GM13976 (cell line): ENCODE measurements at places on chromosomes 7 and 10.
A peak's percentile ranks its signal among the peaks of the same experiment; 100 is the strongest.

DNA sequence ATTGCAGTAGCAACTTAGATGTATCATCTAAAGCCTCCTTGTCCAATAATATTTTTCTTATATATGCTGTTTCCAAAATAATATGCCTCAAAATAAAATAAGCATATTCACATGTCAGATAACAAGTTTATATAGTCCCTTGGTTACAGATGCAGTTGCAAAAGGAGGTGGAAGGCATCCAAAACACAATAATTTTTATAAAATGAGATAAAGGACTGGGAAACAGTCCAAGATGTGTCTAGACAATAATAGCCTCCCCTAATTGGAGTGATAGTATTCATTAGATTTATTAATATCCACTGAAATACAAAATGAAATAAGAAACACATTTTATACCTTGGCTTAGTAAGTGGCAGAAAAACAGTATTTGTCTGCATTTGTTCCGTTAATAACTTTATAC, 30.3 kb downstream of the BCAP29 start:
- no peak for DNase-seq

GRCh38 chr7:20835111-20835750, 48.5 kb upstream of the SP8 start:
- no peak for DNase-seq

- no peak for DNase-seq
Measured at GRCh38 chr10:79053481-79054202, 15.1 kb upstream of the ZMIZ1 start.

DNA sequence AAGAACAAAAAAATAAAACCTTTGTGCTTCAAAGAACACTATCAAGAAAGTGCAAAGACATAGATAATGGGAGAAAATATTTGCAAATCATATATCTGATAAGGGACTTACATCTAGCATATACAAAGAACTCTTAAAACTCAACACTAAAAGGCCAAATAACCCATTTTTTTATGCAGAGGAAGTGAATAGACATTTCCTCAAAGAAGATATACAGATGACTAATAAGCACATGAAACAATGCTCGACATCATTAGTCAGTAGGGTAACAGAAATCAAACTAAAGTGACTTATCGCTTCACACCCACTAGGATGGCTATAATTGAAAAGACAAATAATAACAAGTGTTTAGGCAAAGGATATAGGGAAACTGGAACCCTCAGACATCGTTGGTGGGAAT, 78.0 kb downstream of the MALSU1 start:
- no peak for DNase-seq

DNA sequence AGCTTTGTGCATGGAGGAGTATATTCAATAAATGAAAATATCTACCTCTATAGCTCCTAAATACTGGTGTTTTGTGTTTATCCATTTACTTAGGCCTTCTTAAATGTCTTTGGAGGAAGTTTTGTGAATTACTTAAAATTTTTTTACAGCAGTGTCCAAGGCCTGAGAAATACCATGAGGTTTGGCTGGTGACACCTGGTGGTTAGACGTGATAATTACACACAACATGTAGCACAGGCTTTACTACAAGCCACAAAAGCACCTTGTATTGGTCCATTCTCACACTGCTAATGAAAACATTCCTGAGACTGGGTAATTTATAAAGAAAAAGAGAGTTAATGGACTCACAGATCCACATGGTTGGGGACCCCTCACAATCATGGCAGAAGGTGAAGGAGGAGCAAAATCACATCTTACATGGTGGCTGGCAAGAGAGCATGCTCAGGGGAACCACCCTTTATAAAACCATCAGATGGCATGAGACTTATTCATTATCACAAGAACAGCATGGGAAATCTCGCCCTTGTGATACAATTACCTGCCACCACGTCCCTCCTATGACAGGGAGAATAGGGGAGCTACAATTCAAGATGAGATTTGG, 20.6 kb downstream of the HYAL4 start:
- peak; percentile 20 for DNase-seq

GRCh38 chr10:59688921-59689351, 20.7 kb downstream of the SLC16A9 start:
- no peak for DNase-seq

GRCh38 chr7:141057788-141058187, 16.1 kb upstream of the TMEM178B start:
- no peak for DNase-seq

GRCh38 chr7:44273681-44274622, 51.4 kb downstream of the CAMK2B start:
- DNase-seq, result peak; percentile 81

- no peak for DNase-seq
Measured at GRCh38 chr7:148255333-148255732, 335.2 kb upstream of the C7orf33 start.

- no peak for DNase-seq
Measured at GRCh38 chr7:150989456-150989855, 1.4 kb upstream of the NOS3 start.

GRCh38 chr7:98659756-98660155, 42.7 kb downstream of the NPTX2 start:
- DNase-seq, result no peak

DNA sequence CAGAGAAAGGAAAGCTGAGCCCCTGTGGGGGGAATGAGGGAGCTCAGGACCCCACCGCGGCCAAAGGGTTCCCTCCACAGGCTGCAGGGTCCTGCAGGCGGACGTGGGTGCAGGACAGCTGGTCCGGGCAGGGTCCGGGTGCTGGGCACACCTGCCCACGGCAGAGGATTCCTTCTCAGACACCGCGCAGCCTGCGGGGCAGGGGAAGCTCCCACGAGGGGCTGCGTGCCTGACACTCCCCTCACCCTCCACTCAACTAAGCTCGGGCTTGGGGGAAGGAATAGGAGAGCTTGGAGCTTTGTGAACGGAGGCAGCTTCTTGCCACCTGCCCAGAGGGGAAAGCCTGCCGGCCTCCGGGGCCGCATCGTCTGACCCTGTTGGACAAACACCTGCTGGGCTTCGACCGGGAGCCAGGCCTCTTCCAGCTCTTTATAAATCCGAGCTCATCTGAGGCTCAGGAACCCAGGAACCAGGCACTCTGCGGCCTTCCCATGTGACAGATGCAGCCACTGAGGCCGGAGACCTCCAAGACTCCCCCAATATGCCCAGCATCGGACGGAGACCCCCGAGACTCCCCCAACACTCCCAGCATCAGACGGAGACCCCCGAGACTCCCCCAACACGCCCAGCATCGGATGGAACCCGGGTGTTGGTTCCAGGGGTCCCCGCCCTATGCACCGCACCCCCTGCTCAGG, 97.3 kb downstream of the PDGFA start:
- no peak for DNase-seq

DNA sequence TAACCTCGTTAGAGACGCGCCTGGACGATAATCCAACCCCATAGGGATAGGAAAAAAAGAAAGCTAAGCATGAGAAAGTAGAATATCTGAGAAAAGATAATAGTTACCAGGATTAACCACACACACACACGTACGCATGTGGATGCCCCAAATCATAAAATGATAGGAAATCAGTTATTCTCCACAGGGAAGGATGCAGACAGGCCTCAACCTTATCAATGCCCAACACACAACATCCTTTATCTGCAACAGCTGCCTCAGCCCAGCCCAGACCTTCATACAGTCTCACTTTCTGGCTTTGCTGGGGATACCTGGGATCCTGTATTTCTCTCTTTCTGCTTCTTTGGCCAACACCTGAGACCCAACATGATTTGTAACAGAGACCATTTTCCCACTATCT, 123.0 kb downstream of the NOC3L start:
- no peak for DNase-seq

DNA sequence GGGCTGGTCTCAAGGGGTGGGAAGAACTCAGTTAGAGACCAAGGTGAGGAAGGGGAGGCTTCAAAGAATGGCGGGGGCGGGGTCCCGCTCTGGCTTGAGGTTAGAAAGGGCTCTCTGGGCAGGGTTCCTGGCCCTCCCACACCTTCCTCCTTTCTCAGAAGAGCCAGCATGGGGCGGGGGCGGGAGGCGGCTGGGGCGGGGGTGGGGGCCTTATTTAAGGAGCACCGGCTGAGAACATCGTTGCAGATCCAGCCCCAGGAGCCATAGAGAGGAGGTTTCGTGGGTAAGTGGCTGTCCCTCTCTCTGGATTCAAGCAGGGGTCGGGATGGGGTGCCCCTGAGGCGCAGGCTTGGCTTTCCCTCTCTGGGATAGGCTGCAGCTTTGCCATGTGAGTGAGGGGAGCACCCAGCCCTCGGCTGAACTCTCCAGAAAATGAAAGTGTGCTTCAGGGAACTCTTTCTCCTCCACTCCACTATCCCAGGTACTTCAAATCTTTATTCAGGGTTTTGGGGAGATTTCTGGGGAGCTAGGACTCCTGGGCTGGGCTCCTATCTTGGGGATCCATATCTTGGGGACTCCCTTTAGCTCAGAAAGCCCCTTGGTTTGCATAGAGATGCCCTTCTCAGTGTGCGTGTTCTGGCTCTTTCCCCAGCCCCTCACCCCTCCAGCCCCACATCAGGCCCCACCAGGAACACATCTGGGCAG, 3.3 kb upstream of the CUEDC2 start:
- DNase-seq, result peak; percentile 71

DNA sequence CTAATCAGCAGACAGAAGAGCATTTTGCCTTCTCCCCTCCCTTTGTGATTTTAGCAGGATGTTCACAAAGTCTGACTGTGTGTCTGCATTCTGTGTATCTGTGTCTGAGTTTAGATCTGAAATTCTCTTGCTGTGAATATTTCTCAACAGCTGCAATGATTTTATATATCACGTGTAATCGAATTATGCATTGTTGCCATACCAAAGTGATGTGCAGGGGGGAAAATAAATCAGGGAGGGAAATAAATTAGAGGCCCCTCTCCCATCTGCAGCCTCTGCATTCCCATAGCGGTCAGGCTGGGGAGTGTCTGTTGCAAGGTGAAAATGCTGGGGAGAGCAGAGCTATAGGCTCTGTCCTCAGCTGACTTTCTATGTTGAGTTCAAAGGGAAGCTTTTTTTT, 209.0 kb downstream of the LRMDA start:
- no peak for DNase-seq

- DNase-seq, result no peak
Measured at GRCh38 chr7:131501422-131501821, 55.0 kb downstream of the PODXL start.

DNA sequence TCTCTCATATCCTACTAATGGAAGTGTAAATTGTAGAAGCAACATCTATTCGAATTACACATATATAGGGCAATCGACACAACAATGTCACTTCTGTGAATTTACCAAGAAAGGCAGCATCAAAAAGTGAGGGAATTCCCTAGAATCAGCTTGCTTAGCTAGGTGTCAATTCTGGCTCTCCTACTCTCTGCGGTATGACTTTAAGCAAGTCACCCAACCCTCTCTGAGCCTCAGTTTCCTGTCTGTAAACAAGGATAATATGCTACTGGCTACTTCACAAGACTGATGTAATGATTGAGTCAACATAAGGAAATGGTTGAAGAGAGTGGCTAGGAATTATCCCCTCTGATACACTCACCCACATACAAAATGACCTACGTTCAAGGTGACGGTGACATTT, 19.4 kb downstream of the CCDC6 start:
- no peak for DNase-seq

DNA sequence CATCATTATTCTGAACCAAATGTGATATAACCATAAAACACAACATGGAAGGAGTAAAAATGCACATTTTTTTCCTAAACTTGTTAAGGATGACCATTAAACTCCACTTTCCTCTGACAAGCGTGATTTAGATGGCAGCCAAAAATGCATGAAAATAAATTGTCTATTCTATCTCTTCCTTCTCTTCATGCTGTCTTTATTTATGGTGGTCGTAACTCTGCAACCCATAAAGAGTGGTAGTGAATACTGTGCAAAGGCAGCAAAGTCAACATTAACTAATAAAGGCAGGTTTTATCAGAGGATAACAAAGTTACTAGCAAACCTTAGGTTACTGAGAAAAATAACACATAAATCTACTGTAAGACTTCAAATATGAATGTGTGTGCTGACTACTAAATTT, 106.6 kb downstream of the TPK1 start:
- no peak for DNase-seq

- peak; percentile 55 for DNase-seq
Measured at GRCh38 chr7:105429746-105430612, 41.3 kb upstream of the SRPK2 start.

DNA sequence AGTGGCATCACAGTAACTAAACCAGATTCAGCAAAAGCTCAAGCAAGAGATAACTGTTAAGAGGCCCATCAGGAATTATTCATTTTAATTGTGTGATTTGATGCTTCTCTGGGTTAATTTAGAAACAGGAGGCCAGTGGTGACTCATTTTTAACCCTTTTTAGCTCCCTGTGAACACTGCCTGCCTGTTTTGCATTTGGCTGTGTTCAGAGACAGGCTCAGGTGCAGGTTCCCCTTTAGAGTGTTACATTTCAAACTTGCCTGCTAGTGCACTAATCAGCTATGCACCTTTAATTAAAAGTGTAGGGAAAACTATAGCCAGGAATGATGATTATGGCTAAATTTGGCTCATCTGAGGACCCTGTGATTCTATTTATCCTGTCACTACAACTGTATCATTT, 6.5 kb downstream of the STAMBPL1 start:
- DNase-seq, result peak; percentile 38

- peak; percentile 26 for DNase-seq
Measured at GRCh38 chr7:47253650-47254080, 328.2 kb downstream of the TNS3 start.

DNA sequence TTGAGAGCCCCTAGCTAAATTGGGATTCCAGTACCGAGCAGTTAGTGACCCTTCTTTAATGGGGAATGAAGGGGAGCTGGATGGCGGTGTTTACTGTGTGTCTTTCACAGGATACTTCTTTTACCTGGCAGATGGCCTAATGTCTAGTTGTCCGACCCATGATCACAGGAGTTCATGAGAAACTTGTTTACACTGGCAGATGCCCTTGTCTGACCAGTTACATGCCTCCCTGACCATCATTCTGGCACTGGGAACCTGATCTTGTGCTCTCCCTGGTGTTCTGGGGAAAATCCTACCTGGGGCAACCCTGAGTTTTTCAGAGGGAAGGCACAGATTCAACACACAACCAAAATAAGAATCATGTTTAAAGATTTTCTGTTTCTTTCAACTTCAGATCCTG, 120.1 kb upstream of the SLC13A1 start:
- DNase-seq, result no peak

- no peak for DNase-seq
Measured at GRCh38 chr10:13839430-13839990, 252.7 kb downstream of the PRPF18 start.

DNA sequence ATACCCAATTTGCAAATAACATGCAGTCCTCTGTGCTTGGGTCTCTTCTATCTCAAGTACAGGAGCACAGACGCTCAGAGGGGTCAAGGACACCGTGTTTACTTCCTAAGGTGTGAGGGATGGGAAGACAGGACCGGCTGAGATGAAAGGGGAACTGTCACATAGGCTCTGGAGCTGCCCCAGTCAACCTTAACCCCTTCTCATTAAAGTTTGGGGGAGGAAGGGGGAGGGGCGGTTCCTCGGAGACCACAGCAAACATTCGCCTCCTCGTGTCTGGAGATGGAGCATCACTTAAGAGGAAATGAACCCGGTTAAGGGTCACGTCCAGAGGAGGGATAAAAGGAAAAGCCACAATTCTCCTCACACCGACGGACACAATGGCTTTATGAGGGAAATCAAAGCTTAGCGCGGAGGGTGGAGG, 1.1 kb downstream of the SH3PXD2A start:
- DNase-seq, result no peak
